ENCODE measurements at places on chromosomes 2 and 18.

DNA sequence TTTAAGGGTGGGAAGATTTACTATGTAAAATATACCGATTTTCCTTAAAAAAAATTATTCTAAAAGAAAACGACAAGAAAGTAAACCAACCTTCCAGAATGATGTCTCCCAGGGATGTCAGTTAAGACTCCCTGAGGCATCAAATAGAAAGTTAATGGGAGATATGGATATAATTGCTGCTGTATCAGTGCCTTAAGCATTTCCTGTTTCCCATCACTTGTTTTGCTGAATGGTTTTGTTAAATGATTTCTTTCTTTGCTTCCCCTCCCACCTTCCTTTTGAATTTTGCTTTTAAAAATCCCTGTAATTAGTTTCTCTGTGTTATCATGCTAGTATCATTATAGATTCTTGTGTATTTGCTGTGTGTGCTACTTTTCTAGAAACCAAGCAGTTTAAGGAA, 154.3 kb upstream of the CWC22 start:
- no peak for DNase-seq

DNA sequence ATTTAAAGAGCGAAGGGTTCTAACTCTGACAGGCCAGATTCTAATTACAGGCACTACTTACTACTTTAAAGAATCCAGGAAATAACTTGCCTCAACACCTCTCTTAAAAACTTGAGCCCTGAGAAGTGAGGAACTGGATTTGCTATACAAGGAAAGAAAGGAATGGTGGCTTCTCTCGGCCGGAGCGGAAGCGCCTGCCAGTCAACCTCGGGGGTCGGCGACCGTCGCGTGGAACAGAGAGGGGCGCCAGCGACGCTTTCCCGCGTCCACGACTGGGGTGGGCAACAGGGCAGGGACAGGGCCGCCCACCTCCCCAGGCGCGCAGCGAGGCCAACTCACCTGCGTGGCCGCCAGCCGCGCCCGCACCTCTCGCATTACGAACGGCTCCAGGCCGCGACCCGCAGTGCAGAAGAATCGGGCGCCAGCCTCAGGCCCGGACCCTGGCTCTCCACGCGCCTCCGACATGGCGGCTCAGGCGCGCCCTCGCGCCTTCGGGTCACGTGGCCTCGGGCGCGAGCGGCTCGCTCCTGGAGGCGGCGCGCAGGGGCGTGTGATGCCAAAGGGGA, at the start of gene THUMPD2:
Gene THUMPD2 (minus strand): TSS at position 484 of the 566 bp plus-strand sequence. CDS start 19 bp downstream, at position 465.
- peak; percentile 19 for DNase-seq

DNA sequence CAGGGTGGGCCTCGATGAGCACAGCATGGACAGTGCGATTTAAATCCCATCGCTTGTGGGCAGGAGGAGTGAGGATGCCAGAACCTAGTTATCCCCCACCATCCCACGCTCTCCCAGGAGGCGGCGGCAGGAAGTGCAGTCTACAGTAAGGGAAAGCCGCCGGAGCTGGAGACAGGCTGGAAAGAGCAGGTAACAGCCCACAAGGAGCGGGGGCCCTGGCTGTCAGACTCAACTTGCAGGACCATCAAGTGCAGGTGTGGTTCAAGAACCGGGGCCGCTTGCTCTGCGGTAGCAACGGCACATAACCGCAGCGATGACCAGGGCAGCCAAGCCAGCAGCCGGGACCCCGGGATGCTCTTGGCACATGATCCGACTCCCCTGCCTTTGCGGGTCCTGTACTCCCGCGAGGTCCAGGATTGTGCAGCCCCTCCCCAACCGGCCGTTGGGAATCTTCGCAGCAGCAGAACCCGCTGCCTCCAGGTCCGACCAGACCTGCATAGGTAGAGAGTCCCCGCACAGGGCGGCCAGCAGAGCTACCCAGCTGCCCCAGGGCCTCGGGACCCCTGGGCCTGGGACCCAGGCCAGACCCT, 82.1 kb downstream of the BIN1 start:
- no peak for DNase-seq

GRCh38 chr2:148548716-148549400, 95.7 kb upstream of the EPC2 start:
- no peak for DNase-seq

DNA sequence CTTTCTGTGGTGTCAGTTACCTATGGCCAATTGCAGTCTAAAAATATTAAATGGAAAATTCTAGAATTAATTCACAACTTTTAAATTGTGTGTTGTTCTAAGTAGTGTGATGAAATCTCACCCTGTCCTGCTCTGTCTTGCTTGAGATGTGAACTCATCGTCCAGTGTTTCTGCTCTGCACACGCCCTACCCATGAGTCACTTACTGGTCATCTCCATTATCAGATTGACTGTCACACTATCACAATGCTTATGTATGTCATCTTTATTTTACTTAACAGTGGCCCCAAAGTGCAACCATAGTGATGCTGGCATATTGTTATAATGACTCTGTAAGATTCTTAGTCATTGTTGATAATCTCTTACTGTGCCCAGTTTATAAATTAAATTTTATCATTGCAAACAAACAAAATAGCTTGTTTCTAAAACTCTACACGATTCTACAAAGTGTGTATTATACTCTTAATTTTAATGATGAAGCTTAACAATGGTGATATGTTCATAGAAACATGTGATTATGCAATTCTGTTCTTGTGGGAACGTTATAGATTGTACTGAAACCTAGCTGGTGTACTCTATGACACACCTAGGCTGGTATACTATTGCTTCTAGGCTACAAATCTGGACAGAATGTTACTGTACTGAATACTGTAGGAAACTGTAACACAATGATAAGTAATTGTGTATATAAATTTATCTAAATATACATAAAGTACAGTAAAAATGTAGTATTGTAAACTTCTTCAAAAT, 1086.8 kb upstream of the PIK3C3 start:
- DNase-seq: no peak

DNA sequence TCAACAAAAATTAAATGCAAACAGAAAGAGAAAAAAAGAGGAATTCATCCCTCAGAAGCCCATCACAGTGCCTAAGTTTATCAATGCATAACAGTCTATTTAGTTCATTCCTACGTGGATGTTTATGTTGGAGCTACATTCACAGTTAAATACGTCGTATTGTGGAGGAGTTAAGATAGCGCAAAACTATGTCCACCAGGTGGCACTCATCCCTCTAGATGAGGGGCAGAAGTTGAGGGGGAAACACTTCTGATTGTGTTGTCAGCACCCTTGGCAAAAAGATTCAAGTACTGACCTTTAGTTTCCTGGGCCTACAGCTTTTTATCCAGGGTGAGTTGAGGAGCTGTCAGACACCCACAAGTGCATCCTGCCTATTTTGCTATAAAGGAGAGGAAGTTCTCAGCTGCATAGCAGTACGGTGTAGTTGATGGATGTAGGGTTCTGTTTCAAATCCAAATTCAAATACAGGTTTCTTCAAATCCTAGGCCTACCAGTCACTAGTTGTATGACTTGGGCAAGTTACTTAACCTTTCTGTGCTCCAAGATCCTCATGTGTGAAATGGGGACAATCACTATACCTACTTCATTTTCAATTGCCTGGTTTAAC, 26.8 kb upstream of the MYO1B start:
- peak; percentile 1 for DNase-seq

- no peak for DNase-seq
These were observed 116.8 kb downstream of the CDC42EP3 start for GRCh38 chr2:37554687-37555086.

GRCh38 chr2:158965641-158966040, 2.8 kb upstream of the TANC1 start:
- DNase-seq: no peak

GRCh38 chr18:59075923-59076322, 63.8 kb upstream of the SEC11C start:
- no peak for DNase-seq

- DNase-seq: no peak
These were observed 38.2 kb upstream of the MAL start for GRCh38 chr2:94987074-94988020.

DNA sequence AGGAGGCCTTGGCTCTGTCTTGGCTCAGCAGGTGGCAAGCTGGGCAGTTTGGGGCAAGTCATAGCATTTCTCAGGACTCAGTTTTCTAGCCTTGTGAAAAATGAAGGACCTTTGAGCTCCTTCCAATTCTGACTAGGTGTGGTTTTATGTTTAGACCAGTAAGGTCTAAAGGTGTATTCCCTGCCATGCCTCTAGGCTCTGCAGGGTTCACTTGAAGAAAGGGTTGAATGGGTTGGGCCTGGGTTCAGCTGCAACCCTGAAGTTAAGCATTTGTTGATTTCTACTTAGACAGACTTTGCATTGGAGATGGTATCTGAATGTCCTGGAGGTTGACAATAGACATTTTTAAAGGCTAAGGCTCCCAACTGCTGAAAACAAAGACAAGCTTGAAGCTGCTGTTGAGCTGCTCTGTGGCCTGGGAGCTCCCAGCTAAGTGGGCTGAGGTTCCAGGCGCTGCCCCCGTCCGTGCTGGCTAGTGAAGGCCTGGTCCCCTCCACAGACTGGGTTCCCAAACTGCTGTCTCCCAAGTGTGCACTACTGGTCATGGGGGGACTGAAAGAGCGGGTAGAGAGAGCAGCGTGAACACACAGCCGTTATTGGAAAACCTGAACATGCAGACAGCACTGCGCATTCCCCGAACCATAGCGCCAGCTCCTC, 100.7 kb upstream of the SMAD7 start:
- no peak for DNase-seq

DNA sequence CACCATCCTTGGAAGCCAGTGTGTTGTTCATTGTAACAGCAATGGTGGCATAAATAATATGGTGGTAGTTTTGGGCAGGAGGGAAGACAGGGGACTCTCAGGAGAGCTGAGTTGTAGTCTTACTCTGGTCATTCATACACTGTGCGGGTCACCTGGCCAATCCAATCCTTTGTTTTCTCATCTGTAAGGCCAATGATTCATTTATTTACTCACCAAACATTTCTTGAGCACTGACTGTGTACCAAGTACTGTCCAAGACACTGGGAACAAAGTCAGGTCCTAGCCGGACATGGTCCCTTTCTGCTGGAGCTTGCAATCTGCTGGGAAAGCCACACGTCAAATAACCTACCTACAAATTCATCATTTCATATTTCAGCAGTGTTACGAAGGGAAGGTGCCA, 302.7 kb downstream of the CYP26B1 start:
- DNase-seq: no peak

- no peak for DNase-seq
These were observed 634 bp upstream of the DIS3L2 start for GRCh38 chr2:231960810-231961348.

DNA sequence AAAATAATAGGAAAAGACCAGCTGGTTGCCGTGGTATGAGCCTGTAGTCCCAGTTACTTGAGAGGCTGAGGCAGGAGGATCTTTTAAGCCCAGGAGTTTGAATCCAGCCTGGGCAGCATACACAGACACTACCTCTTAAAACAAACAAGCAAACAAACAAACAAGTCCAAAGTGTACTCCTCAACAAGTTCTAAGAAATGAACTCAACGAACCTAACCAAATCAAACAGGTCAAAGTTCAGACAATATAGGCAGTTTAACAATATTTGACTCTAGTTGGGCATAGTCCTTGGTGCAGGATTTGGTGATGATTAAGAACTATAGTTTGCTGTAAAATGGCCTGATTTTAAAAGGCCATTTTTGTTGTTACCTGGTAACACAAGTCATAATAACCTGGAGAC, 41.9 kb upstream of the RHOB start:
- no peak for DNase-seq

DNA sequence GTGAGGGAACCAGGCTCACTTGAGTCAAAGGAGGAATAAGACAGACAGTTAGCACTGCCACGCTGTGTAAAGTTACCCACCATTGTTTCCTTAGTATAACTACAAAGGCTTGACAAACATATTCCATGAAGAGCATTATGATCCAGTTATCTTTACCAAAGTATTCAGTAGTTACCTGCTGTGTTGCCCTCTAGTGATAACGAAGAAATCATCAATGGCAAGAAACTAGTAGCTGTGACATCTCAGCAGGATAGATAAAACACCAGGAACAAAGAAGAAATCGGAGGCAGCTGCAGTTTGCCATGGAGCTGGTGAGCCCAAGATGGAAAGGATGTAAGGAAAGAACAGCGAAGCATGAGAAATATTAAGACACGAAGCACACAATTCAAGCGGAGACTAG, 215.3 kb upstream of the FSHR start:
- no peak for DNase-seq

DNA sequence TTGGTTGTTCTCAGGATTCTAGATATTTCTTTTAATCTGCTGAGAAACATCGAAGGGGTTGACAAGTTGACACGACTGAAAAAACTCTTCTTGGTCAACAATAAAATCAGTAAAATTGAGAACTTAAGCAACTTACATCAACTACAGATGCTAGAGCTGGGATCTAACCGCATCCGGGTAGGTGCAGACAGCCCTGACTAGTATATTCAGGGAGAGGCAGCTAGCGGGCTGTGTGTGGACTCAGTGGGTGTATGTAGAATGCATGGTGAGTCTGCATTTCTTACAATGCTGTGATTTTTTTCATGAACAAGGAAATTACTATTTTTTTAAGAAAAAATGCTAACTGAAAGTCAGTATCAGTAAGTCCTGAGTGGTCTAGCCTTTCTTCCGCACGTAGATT, 10.1 kb downstream of the PPP1R7 start:
- DNase-seq: no peak

DNA sequence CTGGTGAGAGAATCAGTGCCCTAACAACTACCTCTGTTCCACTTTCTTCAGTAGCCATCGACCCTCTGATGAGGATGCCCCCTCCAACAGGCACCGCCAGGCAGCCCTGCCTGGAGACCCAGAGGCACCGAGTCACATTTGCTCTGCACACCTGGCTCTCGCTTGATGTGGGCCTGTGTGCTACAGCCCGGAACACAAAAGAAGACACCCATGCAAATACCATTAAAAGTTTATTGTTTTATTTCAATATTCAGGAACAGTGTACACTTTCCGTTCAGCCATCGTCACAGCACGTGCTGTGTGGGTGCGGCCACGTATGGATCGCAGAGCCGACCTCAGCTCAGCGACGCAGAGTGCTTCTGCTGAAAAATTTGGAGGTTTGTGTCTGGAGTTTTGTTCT, 154.0 kb downstream of the MBP start:
- no peak for DNase-seq

- DNase-seq: no peak
These were observed 21.6 kb upstream of the GPR75 start for GRCh38 chr2:53881360-53881759.

- peak; percentile 63 for DNase-seq
These were observed 178.1 kb upstream of the PKDCC start for GRCh38 chr2:41869542-41870264.

DNA sequence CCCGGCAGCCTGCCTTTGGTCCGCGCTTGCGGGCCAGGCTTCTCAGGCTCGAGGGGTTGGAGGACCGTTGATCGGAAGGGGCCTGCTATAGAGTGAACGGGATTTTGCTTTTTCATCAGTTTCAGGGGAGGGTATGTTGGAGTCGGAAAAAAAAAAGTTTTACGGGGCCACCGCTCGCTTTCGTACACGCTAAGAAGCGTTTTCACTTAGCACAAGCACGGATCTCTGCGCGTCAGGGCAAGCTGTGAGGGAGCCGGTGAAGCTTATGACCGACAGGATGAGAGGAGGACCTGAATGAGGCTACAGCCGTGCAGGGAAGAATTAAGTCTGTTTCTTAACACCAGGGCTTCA, 443 bp downstream of the CPSF3 start:
- no peak for DNase-seq

- DNase-seq: no peak
These were observed 78.3 kb downstream of the SMAD7 start for GRCh38 chr18:48872234-48873145.
